NK-92 treated with Interleukin-12 subunit alpha and Interleukin-12 subunit beta, amount 100 ng/mL, for 24 hours (cell line): ENCODE measurements at places on chromosomes 16 and 17.

DNA sequence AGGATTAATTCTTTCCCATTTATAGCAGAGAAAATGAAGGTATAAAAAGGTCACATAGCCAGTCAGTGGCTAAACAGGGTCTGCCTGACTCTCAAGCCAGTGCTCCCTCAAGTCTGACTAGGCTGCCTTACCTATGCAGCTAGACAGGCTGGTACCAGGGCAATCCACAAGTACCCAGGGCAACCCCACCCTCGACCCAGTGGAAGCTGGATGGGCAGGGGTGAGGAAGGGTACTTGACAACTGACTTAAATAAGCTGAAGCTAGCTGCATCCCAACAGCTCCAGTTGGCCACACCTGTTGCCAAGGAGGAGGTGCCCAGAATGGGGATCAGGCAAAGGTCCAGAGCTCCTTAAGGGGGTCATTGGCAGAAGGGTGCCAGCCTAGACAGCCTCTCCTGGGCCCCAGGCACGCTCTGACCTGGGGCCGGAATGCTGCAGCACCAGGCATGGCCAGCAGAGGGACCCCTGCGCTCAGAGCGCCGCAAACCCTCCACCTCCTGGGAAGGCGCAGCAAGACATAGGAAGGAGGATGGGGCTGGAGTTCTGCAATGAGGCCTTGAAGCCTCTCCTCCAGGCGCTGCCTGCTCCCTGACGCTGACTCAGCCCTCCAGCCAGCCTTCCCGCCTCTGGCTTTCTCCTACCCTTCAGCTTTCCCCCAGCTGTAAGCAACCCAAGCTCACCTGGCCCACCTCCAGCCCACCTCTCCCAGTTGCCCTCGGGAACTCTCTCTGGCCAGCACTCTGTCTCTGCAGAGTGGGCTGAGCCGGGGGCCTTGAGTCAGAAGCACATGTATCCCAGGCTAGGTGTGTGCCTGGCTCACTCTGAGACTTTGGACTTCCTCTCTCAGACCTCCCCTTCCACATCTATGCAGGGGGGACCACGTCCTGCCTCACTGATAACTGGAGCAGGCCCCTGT, 28.8 kb downstream of the MPP2 start:
- DNase-seq, result peak; percentile 34

DNA sequence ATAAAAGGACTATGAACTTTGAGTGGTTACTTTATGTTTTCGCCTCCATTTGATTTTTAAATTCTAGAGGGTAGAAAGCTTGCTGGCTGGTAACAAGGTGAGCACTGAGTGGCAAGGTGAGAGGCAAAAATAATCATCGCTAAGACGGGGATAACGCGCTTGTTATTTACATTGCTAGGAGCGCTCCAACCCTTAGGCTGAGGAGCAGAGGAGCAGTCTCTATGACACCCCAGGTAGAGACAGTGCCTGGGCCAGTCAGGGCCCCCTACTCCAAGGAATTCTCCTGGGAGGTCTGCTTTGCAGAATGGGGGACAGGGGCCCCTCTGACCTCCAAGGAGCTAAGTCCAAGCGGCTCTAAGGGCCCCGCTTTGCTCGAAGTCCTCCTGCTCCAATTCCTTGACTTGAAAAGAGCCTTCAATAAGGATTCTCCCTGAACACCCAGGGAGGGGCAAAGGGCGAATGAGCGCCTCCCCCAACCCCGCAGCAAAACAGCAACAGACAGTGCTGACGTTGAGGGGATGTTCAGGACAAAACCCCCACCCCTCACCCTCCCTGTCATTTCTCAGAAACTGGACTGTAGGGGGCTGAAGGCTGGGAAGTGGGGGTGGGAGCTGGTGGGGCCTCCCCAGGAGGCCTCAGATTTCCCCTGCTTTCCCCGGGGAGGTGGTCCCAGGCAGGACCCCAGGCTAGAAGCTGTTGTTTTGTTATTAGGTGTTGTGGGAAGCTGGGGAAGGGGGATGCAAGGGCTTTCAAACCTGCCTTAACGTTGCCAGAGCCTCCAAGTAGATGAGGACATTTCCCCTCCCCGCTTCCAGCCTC, 10.2 kb upstream of the FOXF1 start:
- no peak for DNase-seq

GRCh38 chr16:62805221-62805857, 769.1 kb upstream of the CDH8 start:
- DNase-seq, result no peak

GRCh38 chr16:24381470-24382118, 125.5 kb downstream of the CACNG3 start:
- no peak for DNase-seq

GRCh38 chr17:57396511-57396921, 140.2 kb downstream of the MSI2 start:
- DNase-seq, result no peak

GRCh38 chr16:25158401-25158800, 46.9 kb downstream of the LCMT1 start:
- no peak for DNase-seq

DNA sequence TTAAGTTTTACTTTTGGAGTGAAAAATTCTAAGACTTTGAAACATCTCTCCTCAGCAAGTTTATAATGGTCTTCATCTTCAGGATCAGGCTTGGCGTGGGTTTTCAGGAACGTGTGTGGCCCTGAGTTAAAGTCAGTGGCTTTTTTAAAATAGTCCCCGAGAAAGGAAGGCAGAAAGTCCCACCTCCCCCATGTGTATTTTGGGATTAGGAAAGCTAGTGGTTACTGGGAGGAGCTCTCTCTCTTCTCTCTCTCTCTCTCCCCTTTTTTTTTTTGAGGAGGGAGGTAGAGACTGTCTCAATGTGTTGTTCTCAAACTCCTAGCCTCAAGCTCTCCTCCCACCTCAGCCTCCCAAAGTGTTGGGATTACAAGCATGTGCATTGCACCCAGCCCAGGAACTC, 213.2 kb downstream of the IRX3 start:
- no peak for DNase-seq

GRCh38 chr17:57289130-57289529, 32.8 kb downstream of the MSI2 start:
- no peak for DNase-seq

DNA sequence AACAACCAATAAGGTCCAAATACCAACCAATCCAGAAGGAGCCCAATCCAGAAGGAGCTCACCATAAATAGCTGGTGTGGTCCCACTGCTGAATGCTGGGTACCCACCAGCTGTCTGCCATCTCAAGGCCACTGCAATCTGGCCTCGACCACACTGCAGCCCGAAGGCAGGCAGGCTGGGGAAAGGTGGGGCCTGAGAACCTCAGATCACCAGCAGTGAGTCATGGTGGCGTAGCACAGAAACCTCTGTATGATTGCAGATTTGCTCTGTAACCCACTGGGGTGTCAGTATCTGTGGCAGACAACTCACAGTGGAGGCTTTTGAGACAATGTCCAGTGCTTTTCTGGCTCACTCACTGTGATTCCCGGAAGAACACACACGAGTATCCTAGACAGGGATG, 14.7 kb upstream of the CMTR2 start:
- no peak for DNase-seq

DNA sequence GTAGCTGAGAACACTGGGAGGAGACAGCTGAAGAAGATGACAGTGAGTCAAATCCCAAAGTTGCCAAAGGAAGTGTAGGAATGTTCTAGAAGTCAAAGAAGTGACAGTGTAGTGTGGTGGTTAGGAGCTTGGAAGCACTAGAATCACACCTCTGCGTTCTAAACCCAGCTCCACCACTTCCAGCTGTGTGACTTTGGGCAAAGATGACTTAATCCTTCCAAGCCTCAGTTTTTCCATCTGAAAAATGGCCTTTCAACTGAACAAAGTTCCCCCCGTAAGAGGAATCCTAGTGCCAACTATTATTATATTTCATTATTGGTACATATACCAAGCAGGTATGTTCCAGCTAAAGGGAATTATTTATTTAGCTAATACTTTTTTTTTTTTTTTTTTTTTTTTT, 56.0 kb downstream of the IQCK start:
- no peak for DNase-seq
